ENCODE measurements at places on chromosomes 7 and 10.

DNA sequence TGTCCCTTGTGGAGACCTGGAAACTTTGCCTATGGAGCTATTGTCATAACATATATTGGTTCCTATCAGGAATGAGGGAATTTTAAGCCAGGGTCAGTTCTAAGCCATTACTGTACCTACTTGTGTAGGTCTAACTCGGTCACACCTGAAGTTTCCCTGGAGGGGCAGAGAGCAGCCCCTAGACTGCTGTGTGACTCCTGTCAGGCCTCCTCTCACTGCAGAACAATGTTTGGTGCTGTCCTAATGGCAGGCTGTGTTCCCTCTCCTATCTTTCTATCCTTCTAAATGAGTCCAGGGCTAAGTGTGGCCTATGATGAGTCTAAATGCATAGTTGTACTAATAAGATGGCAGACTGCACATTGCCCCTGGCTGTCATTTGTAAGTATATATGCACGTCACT lies 14.2 kb downstream of the MBL2 start:
- DNase-seq: no peak

DNA sequence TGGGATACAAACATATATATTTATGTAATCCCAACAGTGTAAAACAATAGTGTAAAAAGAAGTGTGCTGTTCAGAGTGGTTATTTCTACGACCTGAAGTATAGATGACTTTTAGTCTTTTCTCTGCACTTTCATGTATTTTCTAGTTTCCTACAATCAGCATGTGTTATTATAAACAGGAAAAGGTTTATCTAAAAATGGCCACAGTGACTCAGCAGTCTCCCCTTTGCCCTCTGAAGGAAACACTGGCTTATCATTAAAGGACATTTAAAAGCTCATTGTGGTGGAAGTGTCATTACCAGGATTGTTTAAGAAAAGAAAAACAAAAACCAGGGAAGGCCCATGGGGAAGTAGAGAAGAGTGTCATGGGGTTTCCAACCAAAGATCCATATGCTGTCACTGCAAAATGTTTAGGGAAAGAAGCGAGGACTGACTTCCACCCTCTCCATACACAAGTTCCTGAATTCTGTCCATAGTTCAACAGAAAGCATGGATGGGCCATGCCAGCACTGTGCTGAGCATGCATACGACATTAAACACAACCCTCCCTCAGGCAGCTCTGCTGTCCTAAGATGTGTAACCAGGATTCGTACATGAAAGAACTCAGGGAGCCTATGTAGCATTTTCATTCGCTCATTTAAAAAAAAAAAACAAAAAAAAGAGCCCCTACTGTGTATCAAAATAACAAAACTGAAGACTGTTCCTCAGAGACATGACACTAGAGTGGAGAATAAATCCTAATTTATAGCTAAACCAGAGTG lies 10.2 kb downstream of the CYREN start:
- no peak for DNase-seq

GRCh38 chr7:25624833-25625232 lies 396.5 kb upstream of the NPVF start:
- no peak for DNase-seq

DNA sequence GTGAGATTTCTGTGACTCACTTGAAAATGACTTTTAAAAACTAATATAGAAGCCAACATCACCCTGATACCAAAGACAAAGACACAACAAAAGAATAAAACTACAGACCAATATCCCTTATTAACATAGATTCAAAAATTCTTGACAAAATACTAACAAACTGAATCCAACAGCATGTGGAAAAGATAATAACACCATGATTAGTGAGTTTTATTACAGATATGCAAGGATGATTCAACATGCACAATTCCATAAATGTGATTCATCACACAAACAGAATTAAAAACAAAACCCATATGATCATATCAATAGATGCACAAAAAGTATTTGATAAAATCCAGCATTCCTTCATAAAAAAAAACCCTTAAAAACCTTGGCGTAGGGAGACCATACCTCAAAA lies 6.5 kb downstream of the MGAM start:
- DNase-seq: no peak

GRCh38 chr7:43781726-43782607 lies 23.5 kb downstream of the BLVRA start:
- no peak for DNase-seq

DNA sequence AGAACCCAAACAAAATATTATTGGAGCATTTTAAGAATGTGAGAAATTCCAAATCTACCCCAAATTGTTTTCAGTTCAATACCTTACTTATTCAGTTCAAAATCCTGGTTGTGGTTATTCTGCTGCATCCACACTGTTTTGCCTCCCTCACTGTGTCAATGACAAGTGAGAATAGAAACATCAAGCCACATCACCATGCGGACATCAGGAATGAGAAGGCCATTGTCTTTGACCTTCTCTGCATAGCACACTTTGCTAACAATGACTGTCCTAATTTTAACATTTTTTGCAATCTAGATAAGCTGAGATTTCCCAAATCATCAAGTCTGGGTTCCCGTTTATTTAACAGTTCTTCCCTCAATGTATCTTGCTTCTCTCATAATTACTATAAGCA lies 93.7 kb downstream of the ELAPOR2 start:
- no peak for DNase-seq

DNA sequence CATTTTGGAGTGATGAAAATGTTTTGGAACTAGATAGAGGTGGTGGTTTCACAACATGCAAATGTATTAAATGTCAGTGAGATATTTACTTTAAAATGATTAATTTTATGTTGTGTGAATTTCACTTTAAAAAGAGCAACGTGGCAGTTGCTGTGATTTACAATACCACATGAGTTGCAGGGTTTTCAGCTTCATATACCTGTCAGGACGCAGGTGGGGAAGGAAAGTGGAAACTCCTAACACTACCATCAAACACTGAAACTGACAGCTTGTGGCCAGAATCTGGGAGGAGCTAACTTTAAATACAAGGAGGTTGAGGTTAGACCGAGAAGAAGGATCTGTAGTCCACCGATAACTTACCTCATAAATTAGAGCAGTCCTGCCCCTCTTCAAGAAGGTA lies 168.9 kb upstream of the TMEM72 start:
- no peak for DNase-seq

All from CD4-positive, CD25-positive, alpha-beta regulatory T cell (primary cell).